Stimulated activated CD4-positive, alpha-beta T cell treated with anti-CD3 and anti-CD28 coated beads, Interleukin-1b, Interleukin-23, amount 100 ng/mL, for 1 hour (primary cell): ENCODE measurements at places on chromosomes 3 and 15.

DNA sequence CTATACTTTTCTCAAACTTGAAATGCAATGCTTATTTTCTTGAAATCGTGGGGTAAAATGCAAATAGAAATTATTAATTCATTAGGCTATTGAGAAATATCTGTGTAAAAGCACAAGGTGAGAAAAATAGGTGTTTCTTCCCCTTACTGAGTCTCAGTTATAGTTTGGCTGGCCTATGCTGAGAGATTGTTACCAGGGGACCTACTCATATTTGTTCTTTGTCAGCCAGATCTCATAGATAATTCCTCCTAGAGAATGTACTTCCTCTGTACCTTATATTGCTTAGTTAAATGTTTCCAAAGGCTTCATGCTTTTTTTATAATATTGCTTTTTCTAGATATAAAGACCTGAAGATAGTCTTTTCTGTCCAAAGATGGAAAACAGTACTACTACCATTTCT lies 60.0 kb upstream of the TRPC1 start:
- no peak for DNase-seq

DNA sequence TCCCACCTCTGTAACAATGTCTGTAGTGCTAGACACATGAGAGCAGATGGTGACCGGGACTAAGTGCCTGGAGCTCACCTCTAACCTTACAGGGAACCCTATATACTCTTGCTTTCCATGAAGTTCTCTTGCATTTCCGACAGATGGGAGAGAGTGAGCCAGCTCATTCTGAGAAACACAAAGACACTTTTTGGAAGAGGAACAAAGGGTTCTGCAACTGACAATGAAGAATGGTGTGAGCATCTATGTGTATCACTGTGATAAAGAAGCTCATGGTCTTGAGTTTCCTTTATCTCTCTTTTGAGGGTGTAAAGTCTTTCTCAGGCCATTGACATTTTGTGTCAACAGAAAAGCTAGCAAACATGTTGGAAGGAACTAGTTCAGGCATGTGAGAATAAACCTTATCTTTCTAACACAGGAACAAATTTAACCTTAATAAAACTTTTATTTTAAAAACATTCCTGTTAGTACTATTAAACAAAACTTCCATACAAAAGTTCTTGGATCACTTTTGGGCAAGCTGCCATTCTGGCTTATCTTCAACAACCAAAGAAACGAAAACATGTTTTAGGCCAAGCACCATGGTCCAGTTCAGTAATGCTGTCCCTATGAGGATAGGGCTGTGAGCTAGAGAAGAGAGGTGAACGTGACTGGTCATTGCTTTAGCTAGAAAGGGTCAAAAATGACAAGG lies 142.7 kb downstream of the THRB start:
- no peak for DNase-seq

DNA sequence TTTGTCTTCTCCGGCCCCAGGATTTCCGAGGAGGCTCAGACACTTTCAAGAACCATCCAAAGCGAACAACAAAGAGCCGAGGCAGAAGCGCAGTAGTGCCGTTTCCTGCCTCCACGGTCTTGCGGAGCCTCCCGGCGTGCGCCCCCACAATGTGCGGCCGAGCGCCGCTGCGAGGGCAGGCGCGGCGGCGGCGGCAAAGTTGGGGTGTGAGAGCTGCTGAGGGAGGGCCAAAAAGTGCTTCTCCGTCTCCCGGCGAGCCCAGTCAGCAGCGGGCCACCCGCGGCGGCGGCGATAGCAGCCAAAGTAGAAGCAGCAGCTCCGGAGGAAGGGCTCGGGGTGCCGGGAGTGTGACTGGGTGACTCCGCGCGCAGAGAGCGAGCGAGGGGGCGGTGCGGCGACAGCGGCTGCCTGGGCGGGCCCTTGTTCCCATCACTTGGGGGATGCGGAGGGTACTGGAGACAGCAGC lies 749.1 kb downstream of the ROBO1 start:
- no peak for DNase-seq

DNA sequence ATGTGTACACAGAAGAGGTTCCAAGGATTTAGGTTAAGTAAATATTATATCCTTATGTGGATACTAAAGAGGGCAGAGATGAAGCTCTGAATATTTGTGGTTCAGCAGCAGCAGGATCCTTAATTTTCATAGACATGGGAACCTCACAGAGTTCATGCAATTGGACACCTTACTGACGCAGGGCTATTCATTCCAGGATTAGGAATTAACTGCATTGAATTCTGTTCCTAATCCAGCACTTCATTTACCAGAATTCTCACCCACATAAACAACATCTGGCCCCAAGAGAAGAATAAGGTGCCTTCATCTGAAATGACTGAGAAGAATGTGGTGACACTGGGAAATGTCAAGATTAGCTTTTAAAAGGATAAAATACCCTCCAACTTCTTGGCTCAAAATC lies 62.4 kb downstream of the ADAMTS9 start:
- no peak for DNase-seq

DNA sequence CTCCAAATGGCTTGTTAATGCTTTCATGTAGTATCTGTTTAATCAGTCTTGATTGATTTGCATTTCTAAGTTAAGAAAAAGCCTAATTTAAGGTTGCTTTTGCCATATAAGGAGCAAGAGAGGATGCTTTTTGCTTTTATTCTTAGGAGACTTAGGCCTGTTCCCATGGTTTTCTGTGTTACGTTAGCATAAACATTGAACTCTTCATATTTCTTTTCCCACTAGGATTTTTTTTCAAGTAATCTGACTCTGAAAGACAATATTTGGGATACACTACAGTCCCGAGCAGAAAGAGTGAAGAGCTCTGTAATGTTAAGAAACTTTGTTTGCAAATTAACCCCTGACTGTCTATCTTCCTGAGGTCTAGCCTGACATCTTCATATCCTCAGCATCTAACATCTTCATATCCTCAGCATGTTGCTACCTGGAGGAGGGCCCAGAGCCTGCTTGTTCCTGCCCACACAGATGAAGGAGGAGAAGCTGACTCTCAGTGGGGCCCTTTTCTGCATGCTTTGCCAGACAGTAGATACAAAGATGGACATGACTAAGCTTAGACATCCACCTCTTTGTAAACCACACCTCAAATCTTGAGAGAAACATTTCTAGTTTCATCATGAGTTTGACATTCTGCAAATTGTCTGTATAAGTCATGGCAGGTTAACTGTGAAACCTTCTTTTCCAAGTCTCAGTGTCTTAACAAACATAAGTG lies 86.2 kb upstream of the COL6A5 start:
- DNase-seq: no peak

- no peak for DNase-seq
These were observed 3.9 kb downstream of the TMED3 start for GRCh38 chr15:79314811-79315210.

GRCh38 chr15:49847423-49848281 lies 226.8 kb downstream of the DTWD1 start:
- DNase-seq: no peak

- no peak for DNase-seq
These were observed 23.5 kb downstream of the SSUH2 start for GRCh38 chr3:8621141-8621540.

- DNase-seq: no peak
These were observed 728.1 kb downstream of the OTOL1 start for GRCh38 chr3:162224746-162225145.

DNA sequence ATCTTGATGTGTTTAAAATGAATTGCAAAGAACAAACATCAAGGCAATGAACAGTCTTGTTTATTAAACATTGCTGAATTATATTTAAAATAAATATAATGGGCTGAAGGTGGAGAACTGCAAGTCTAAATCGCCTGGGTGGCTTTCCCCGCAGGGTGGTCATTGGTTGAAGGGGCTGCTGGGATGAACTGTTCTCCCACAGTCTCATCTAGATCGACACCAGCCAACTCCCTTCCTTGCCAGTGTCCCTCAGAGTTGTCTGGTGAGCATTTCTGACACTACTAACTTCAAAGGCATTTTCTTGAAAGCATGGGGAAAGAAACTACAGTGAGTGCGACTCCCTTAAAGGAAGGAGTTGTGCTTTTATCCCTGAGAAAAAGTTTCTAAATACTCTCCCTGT lies 196.5 kb upstream of the LRTM1 start:
- DNase-seq: no peak

GRCh38 chr3:44923632-44924456 lies 49.4 kb downstream of the TGM4 start:
- DNase-seq: no peak

DNA sequence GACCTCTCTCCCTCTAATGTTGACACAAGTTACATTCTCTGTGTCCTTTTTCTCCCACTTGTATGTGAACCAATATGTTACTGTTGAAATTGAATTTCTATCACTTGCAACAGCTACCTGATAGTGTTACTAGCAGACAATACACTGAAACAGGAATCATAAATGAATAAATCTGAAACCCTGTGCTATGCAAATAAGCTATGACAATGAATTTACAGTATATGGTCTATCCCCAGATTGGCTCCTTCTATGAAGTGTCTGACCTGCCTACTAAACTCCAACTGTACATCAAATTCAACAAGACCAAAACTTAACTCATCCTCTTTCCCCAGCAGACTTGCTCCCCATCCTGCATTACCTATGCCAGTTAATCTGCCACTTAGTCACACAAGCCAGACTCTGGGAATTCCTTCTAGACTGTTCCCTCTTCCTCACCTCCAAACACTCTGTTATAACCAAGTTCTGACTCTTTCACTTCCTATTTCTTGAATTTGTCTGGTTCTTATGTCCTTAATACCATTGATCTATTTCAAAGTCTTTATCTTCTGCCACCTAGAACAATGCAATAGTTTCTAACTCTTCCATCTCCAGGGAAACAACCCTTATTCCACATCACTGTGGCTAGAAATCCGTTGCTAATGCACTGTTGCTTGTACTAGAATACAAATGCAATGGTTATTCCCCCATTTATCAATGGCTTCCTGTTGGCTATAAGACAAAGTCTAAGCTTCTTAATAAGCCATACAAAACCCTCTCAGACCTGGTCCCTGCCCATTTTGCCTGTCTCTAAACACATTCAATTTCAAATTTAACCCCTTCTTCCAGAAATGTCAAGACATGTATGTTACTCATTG lies 13.4 kb upstream of the ZNF639 start:
- no peak for DNase-seq

GRCh38 chr15:73633111-73633990 lies at the start of gene NPTN:
NPTN (minus strand) TSS chr15:73633389; CDS start chr15:73633215, 174 bp downstream.
- peak; percentile 94 for DNase-seq

DNA sequence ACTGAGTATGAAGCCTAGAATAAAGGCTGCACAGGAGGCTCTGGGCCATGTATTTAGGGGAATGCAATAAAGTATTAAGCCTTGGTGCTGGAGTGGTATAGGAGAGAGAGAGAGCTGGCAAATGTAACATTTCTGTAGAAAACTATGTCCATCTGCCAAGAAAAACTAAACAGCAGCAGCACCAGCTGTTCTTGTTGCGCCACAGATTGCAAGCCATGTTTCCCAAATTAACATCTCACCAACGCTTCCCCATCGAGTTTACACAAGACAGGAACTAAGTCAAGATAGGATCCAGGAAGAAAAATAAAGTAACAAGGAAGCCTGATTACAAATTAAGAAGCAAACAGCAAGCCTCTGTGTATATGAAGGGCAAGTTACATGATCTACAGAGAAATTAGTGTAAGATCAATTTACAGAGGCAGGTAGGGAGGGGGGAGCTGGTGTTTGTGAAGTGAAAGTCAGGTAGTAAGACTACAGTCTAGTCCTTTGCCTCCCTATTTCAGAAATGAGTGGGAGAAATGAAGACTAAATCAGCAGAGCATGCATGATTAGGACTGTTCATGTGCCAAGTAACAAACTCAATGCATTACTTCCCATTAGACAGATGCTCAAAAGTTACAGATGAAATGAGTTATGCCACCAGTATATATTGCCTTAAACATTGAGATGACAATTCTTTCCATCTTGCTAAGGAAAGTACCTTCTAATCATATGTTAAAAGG lies 900.5 kb downstream of the EPHA3 start:
- DNase-seq: no peak

GRCh38 chr3:122305818-122306621 lies 19.0 kb upstream of the CSTA start:
- DNase-seq: no peak

- DNase-seq: peak; percentile 6
These were observed at the start of gene STXBP5L for GRCh38 chr3:120908030-120908794. STXBP5L (plus strand) TSS chr3:120908205; CDS start chr3:120909579, 1,374 bp downstream.

DNA sequence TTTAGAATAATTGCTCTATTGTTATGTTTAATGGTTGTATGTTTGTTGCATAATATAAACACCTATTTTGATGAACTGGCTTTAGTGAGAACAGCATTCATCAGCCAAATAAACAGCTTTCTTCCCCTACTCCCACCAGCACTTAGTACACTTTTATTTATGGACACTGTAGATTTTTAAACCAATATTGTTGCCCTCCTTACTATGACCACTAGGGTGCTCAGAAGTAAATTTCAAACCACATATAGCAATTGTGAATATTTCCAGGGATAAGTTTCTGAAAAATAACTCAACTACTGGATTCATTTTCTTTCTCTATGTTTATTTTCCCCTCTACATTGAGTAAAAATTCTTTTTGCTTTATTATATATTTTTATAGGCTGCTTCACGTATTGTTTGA lies 84.7 kb upstream of the PTX3 start:
- DNase-seq: no peak

GRCh38 chr3:15520185-15520584 lies 1.3 kb downstream of the COLQ start:
- no peak for DNase-seq

DNA sequence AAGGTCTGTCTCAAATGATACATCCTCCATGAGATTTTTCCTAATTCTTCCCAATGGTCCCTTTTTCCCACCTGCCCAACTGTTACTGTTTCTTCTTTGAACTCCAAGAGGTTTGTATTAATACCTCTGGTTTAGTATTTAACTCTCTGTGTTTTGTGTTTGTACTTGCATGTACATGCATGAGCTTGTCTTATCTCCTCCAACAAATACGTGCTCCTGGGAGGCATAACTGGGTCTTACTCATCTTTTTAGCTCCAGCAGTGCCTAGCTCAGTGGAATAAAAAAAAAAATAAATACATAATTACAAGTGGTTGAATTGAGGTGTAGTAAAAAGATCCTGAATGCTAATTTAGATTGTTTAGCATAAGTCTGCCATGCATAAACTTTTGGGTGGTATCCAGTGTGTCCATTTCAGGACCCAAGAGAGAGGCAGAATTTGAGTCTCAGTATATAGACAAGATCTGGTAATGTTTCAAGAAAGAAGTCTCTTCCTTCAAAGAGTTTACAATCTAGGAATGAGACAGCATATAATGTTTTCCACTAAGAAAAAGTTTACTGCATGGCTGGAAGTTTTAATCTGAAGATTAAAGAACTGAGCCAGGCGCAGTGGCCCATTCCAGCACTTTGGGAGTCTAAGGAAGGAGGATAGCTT lies 1.7 kb upstream of the LYSMD2 start:
- DNase-seq: no peak

DNA sequence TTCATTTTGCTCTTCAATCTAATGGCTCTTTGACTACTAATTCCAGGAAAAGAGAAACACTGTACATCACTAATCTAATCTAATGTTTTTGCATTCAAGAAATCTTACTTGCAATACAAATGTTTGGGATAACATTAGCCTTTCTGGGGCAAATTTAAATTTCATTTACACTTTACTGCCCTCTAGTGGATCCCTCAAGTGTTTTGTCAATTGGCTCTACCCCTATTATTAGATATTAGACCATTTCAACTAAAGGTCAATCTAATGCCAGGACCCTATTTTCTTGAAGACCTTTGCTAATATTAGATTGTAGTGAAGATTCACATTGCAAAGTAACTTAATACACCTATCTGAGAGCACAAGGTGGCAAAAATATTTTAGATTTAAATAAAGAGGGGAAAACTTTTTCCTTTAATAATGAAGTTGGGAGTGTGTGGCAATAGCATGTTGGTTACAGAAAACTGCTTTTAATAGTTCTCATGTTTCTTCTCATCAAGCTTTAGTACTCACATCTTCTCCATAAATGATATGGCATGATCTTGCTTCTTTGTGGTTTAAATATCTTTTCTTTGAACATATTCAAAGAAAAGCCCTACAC lies 5.0 kb downstream of the C2CD4A start:
- no peak for DNase-seq
